ENCODE measurements at places on chromosomes 1 and 21. TPM values are rescaled to one million over a fixed set of nuclear protein-coding genes. Genes with fewer than 3 reads are reported as not detected.
A peak's percentile ranks its signal among the peaks of the same experiment; 100 is the strongest.

The NTNG1 gene
- total RNA-seq: 2.3 TPM

The MIXL1 gene
- 6.4 TPM for total RNA-seq

The ST6GALNAC5 gene
- 10.1 TPM for total RNA-seq

The LRRC53 gene
- not detected for total RNA-seq

The OXCT2 gene
- 1.7 TPM for total RNA-seq

The CD244 gene
- total RNA-seq: not detected

The LENEP gene
- 0.48 TPM for total RNA-seq

The PRAMEF20 gene
- not detected for total RNA-seq

The VASH2 gene
- 251 TPM for total RNA-seq

The CNIH3 gene
- total RNA-seq: 5.0 TPM

The KDF1 gene
- total RNA-seq: 19.8 TPM

The PRAMEF8 gene
- total RNA-seq: not detected

The ARHGAP30 gene
- total RNA-seq: 0.52 TPM

The TMCC2 gene
- total RNA-seq: 9.5 TPM

DNA sequence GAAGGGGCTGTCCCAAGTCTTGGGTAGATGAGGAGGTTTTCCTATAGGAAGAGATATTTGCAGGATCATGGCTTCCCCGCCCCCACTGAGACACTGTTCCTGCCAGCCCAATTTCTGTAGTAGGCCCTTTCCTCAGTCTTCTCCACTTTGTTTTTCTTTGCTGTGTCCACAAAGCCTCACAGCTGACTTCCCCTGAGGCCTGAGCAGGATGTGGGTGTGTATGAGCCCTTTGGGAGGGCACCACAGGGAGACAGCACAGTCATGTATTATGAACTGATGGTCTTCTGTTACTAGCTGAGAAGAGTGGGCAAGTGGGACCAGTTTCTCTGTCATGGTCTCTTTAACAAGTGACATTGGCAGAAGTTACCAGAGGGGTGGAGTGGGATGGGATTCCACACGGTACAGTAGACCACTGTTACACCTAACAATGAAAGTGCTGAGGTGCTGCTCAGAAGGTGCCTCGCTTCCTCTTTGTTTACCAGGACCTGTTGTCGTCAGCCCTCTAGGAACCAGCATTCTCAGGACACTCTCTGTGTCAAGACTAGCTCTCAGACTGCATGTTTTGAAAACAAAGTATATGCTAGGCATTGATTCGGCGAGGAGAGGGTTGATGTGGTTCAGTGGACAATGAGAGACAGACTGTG, 253.8 kb upstream of the HOOK1 start:
- no peak for DNase-seq

DNA sequence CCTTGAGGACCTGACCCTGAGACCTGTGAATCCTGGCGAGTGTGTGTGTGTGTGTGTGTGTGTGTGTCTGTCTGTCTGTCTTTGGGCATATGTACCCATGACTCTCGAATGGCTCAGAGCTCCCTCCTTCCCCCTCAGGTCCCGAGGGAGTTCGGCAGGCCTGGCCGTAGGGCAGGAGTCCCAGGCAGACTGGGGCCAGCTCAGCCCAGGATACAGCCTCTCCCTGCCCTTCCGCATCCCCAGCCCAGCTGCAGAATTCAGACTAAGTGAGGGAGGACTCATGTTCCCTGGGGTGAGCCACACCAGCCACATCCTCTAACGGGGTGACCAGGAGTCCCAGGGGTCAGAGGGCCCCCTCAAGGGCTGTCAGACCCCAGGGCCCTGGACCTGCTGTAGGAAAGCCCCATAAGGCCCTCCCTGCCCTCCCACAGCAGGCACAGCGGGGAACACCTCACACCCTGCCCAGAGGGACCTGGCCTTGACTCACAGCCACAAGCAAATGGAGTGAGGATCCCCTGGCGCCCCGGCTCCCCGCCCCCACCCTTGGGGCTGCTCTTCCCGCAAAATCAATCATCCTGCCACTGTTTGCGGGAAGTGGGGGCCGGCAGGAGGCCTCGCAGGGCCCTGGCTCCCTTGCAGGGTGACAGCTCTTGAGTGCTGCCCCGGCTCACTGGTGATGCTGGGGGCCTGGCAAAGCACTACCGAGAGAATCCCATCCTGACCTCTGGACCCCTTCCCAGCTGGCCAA, 101.7 kb upstream of the CASZ1 start:
- no peak for DNase-seq

GRCh38 chr1:11431941-11432507, 46.9 kb upstream of the DISP3 start:
- no peak for DNase-seq

GRCh38 chr1:33163621-33164519, 18.0 kb downstream of the TRIM62 start:
- peak; percentile 36 for DNase-seq

GRCh38 chr1:90417126-90417525, 300.0 kb downstream of the BARHL2 start:
- no peak for DNase-seq

DNA sequence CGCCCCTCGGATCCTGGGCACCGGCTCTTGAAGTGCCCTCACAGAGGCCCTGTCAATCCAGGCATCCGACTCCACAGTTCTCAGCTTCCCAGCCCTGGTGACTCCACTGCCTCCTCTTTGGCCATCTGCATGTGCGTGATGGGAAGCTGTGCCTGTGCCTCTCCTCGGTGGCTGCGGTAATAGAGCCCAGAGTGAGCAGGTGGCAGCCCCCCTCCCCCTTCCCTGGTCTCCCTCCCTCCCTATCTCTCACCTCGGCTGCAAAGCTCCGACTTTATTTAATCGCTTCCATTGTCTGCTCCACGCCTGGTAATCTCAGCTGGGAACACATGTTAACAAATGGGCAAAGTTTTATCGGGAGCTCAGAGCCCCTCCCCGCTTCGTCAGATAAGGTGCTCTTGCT, 91.9 kb downstream of the IGSF21 start:
- peak; percentile 34 for DNase-seq

DNA sequence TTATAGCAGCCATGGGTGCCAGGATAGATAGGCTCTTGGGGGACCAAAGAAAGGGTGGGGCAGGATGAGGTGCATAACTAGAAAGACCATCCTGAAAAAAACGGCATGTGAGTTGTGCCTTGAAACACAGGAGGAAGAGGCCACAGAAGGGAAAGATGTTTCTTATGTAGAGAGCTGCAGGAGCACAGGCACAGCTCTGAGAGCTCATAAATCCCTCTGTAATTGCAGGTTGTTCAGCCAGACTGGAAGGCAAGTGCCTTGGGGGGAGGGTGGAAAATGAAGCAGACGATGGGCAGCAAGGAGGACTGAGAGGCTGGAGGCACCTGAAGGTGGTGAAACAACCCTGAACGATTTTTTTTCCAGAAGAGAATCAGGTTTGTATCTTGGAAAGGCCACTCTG, 170.7 kb downstream of the NR5A2 start:
- DNase-seq: no peak

GRCh38 chr1:189237008-189237407, 1240.7 kb downstream of the BRINP3 start:
- DNase-seq: no peak

DNA sequence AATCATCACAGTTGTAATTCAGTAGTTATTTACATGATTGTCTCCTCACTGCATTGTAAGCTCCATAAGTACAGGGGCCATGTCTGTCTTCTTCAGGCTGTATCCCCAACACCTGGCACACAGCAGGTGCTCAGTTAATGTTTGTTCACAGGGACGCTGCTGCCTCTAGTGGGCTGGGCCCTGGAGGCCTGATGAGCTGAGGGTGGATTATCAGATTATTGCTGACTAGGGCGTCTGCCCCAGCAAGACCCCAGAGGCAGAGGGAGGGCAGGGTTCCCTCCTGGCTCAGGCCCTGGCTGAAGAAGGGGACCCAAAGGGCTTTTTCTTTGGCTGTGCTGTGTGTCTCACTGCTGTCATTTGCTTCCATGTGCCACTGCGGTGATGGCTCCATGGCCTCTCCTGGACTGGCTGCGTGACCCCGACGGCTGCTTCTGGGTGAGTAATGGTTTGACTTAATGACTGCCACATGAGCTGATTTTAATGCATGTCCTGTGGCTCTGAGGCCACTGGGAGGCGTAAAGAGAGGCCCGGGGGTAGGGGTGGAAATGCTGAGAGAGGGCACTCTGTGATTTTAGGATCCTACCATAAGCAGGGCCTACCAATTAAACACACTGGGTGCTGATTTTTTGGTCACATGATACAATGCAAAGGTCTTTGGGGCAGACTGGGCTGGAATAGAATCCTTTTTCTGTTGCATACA, 20.8 kb upstream of the EPB41 start:
- DNase-seq: peak; percentile 64

DNA sequence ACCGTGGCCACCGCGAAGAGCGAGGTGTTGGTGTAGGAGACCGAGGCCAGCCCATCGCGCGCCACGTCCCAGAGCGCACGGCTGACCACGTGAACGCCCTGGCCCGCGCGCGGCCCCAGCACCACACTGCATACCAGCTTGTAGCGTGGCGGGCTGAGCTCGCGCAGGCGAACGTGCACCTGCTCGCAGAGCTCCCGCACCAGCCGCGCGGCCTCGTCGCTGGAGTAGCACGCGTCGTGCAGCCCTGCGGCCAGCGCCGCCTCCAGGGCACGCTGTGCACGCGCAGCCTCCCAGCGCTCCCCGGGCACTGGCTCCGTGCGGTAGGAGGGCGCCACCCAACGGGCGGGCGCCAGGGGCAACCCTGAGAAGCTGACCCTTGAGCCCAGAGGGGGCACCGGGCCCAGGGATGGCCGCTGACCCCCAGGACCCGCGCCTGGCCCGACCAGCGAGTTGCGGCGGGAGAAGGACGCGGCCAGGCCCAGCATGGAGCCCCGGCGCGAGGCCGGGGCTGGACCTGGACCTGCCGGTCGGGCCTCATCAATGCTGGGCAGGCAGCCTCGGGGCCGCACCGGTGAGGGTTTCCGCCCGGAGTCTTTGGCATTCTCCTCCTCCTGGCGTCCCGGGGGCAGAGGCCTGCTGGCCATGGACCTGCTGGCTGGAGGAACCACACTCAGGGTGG, 987 bp downstream of the DYNLT4 start:
- DNase-seq: no peak

- no peak for DNase-seq
Measured at GRCh38 chr1:245942856-245943255, 564.2 kb downstream of the SMYD3 start.

DNA sequence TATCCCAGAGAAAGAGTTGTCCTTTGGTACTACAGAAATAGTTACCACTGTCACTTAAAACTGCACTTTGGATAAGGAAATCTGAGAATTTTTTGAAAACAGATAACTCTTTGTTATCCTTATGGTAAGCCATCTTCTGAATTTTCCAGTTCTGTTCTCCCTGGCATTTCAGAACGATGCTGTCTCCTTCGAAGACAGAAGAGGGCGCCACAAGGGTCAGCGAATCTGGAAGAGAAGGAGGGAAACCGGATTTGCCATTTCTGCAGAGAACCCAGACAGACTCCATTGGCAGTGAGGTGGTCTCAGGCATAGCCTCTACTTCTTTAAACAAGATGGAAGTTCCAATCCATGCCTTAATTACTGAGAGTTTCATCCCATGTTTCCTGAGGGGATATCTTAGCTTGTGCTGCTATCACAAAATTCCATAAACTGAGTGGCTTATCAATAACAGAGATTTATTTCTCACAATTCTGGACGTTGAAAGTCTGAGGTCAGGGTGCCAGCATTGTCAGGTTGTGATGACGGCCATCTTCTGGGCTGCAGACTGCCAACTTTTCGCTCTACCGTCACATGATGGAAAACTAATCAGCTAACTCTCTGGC, 6.4 kb downstream of the FCRL2 start:
- peak; percentile 53 for DNase-seq

GRCh38 chr1:229554886-229555621, 3.5 kb downstream of the ABCB10 start:
- no peak for DNase-seq

DNA sequence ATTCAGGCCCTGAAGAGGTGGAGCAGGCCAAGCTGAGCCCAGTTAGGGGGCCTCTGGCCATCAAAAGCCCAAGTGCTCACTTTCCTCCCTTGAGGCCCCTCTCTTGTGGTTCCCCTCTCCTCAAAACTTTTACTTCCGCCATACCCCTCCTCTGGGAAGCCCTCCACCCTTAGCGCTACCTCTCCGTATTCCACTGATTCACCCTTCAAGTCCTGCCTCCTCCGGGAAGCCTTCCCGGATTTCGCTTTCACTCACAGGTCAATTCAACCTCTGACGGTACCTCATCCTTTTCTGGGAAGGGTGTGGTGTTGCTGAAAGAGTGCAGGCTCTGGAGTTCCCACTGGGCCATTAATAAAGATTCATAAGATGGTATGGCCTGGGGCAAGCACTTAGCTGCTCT, 19.1 kb downstream of the SPOCD1 start:
- no peak for DNase-seq

DNA sequence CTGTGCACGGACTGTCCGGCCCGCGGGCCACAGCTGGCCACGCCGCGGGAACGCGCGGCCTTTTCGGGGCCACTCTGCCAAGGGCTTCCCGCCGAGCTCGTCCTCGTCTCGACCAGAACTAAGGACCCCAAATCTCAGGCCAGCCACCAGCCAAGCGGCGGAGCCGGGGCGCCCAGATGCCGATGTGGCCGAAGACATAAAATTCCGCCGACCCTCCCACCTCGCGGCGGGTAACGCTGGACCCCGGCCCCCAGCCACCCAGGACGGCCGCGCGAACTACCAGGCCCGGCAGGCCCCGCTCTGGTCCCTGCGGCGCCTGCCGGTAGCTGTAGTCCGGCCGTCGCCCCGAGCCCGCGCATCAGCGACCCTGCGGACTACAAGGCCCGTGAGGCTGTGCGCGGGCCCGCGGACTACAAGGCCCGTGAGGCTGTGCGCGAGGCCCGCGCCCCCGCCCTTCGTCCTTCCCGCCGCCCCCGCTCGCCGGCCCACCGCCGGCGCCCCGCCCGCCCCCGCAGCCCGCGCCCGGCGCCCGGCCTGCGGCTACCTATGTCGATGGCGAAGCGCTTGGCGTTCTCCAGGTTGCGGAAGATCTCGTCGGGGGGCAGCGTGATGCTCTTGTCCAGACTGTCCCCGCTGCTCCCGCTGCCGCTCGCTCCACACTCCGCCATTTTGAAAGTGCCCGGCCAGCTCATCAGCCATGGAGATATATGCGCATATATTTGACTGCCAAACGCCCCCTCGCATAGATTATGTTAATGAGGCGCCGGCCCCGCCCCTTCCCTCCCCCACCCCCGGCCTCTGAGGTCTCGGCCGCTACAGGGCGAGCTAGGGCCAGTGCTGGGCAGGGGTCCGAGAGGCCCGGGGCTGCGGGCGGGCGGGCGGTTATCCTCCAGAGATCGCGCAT, at the start of gene PANK4:
PANK4 (minus strand) TSS at position 677 of the 904 bp plus-strand sequence; CDS start at position 668, 9 bp downstream.
- peak; percentile 91 for DNase-seq

All from WTC11 (cell line).